Kidney (tissue), 22 donors: ENCODE measurements at places on chromosomes 6 and 20. TPM values are rescaled to one million over a fixed set of nuclear protein-coding genes. Genes with fewer than 3 reads are reported as not detected.

DNA sequence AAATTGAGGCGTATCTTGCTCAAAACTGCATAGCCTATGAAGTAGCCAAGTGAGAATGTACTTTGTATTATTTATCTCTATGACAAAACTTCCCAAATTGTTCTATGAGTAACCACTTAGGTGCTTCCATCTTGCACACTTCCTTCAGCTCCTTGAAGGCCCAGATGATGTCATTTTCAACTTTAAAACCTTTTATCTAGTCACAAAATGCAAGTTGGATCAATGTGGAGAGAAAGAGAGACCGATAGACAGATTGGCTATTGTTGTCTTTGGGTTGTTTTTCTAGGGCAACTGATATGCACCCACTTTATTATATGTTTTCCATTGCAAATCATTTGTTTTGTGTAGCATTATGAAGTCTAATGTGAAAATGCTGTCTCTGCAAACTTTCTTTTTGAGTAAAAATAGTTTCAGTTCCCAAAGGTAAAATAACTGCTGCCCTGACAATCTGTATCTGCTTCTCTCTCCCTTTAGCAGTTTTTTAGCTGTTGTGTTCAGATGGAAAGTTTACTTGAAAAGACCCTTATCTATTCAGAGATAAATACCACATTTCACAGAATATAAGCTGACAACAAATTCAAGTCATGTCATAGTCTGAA, 73.7 kb upstream of the CITED2 start:
- no peak for DNase-seq

DNA sequence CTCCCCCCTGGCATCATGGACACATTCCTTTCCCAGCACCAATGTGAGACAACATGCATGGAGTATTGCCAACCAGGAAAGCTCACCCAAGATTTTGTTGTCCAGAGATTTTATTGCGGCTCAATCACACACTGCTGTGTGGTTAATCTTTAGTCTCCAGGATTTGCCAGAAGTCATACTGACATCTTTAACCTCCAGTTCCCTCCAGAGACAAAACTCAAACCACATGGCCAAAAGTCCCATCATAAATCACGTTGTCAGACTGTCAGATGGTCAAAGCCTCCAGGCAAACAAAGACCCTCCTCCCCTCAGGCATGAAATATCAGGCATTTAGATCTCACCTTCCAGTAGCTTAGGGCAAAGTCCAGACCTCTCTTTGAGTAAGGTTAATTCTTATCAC, 97.3 kb upstream of the OPRM1 start:
- DNase-seq = peak; percentile 9

DNA sequence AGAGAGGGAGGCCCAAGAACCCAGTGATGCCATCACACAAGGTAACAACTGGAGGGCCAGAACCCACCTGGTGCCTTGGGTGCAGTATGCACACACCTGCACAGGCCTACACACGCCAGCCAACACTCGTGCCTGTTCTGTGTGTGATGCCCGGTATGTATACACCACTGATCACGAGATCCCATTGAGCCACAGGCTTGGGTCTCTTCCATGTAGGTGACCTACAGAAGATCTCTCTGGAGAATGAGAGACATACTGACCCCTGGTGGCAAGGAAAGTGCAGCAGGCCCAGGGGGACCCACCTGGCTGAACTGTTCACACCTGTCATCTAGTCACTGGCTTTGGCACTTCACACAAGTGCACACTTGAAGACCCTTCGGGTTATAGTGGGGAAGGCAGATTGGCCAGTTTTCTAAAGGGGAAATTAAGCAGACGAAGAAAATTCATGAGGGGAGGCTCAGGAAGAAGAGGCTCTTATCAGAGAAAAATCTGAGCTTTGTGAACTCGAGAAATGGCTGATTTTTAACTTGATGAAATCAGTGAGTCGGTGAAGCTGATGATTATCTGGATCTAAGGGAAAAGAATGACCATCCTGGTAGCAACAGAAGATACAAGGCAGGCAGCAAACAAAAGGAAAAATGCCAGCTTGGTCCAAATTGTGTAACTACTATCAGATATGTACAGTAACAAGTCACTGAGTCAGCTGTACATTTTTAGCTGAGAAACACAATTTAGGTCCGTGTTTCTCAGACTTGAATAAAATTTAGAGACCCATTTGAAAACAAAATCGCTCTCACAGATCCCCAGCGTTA, 69.1 kb upstream of the PBOV1 start:
- peak; percentile 32 for DNase-seq

DNA sequence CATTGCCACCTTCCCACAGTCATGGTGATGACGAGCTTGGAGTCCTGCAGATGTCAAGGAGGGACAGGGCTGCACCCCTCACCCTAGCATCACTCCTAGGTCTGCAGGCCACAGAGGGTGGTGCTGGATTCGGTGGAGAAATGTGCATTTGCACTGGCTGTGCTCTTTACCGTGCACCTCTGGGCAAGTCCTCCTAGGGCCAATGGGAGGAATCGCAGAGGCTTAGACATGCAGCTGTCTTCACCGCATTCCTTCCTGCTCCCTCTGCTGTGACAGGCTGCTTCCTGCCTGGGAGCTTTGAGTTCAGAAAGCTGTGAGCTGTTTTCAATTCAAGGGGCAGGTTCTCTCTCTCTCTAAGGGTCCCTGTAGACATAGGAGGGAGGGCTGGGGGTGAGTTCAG, 85.1 kb downstream of the EDN3 start:
- DNase-seq = no peak

PFDN4 gene
- 19.7 TPM for total RNA-seq

- DNase-seq = no peak
These were observed 1.1 kb downstream of the DPM1 start for GRCh38 chr20:50957276-50957675.

DNA sequence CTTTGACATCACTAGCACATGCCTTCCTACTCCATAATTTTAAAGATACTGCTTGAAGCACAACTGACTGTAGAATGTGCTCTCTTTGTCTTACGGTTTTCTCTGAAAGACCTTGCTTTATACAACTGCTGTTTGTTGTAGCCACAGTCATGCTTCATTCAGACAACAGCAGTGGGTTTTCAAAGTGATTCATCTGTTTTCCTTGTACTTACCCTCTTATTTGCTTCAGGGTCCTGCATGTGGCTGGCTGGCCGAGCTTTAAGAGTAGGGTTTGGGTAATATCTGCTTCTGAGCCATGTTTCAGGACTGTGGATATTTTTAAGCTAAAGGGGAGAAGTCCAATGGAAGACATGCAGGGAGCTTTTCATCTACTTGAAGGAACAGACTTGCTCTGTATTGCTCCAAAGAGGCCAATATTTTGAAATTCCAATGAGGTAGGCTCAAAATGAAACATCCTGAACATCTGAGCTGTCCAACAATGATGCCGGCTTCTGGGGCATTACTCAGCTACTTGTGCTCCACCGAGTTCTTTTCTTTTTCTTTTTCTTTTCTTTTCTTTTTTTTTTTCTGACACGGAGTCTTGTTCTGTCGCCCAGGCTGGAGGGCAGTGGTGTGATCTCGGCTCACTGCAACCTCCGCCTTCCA, 160.2 kb upstream of the SGK1 start:
- DNase-seq = no peak

GRCh38 chr6:157977176-157977804, 4.4 kb upstream of the SYNJ2 start:
- no peak for DNase-seq

EDN3 gene
- 0.19 TPM for total RNA-seq

DNA sequence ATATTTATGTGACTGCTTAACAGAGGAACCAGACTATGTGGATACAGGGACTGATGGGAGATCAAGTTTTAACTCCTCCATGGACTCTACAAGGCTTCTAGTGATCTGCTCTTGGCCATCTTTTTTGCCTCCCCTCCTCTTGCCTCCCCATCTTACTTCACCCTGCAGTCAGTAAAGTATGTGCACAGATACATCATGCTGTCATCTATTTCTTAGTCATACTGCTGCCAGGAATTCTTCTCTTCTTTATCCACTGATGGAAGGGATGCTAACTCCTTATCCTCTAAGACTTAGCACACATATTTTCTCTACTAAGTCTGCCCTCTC, 27.6 kb upstream of the FAM83C start:
- DNase-seq = no peak

PRR18 gene
- 0.19 TPM for total RNA-seq

HSPA1L gene
- 1.7 TPM for total RNA-seq

GRCh38 chr6:82989736-82990290, 75.8 kb downstream of the UBE3D start:
- no peak for DNase-seq

DNA sequence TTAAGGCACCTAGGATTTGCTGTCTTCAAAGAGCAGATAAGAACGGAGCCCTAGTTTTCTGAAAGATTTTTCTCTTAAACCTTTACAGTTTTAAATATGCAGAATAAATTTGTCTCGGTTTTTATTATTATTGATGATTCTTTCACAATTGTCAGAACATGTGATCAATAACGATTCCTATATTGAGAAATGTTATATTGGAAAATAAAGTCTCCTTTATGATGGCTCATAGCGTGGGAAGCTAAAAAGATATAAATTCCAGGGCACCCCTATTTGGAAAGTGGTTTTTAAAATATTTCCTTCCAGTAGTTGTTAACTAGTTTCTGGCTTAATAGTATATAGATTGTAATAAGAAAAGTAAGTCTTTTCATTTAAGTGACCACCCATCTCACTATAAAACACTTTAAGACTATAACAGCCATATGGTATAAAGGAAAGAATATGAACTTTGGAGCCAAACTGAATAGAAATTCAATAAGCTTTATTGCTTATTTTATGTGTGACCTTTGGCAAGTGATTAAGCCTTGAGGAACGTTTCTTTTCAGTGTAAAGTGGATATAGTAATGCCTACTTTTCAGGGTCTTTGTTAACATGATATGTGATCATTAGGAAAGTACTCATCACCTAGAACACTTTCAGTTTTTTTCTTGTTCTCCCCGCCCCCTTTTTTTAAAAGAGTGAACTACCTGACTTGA, 369.6 kb downstream of the LAMA2 start:
- DNase-seq = no peak

DNA sequence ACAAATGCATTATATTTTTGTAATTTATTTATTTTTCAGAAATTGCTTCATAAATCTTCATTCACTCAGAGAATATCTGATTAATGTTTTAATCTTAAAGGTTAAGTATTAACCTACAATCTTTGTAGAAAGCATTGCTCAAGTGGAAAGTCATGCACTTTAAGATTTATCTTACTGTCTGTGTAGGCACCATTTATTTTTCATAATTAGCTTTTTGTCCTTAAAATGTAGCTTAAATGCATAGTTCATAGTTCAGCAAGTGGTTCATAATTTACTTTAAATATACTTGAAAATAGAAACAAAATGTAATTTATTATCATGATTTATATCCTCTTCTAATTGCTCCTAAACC, 397.3 kb downstream of the LAMA2 start:
- no peak for DNase-seq

KIAA1755 gene
- 5.1 TPM for total RNA-seq

TRIM38 gene
- total RNA-seq = 27.9 TPM

C6orf163 gene
- 4.2 TPM for total RNA-seq

DNA sequence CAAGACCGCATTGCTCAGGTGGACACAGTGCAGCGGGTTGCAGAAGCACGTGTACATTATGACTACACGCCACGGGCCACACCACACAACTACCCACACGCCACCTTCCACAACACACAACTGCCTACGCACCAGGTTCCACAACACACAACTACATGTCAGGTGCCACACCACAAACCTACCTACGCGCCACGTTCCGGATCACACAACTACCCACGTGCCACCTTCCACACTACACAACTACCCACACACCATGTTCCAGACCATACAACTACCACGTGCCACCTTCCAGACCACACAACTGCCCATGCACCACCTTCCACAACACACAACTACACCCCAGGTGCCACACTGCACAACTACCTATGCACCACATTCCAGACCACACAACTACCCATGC, 20.5 kb downstream of the THBS2 start:
- DNase-seq = no peak

GRCh38 chr6:155256122-155256795, 7.6 kb upstream of the CLDN20 start:
- no peak for DNase-seq

RNF114 gene
- total RNA-seq = 89.2 TPM

DNA sequence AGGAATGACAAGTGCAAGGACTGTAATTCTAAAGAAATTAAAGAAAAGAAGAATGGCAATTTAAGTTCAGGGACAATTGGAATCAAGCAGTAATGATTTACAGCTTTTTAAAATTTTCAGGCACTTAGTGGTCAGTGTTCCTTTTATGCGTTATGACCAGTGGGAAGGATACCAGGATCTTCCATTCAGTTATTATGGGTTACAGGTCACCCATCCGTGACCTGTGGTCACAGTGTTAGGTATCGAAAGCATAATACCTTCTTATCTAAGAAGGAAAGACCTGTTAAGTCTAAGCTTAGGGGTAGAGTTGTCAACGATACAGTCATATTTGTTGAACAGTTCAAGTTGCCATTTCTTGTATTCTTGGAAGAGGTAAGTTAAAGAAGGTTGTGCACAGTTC, 253.8 kb downstream of the LAMA2 start:
- no peak for DNase-seq

- no peak for DNase-seq
These were observed 942.5 kb upstream of the CITED2 start for GRCh38 chr6:140316966-140317365.

EFCAB8 gene
- total RNA-seq = 0.13 TPM

TCFL5 gene
- total RNA-seq = 11.5 TPM
